ENCODE measurements at places on chromosomes 12 and 14.

DNA sequence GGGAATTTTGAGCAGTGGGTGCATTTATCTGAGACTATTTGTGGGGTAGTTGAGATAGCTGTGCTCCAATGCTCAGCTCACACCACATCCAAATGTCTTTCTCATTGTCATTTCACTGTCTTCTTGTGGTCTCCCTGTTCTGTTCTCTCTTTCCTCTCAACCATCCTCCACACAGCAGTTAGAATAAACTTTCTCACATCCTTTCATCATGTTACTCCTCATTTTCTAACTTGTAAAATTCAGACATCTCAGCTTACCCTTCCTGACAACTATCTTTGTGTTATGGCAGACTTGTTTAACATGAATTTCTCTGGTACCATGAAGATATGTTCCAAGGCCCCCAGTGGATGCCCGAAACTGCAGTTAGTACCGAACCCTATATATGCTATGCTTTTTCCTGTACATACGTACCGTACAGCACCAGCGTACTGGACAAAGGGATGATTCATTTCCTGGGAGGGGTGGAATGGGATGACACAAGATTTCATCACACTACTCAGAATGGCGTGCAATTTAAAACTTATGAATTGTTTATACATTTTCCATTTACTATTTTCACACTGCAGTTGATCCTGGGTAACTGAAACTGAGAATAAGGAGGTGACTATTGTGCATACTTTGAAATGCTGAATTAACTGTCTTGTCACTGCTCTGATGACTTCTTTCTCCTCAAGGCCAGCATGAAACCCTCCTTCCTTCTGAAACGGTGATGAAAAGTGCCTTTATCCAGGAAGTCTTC, 177.1 kb upstream of the SLC38A2 start:
- H3K4me1 ChIP-seq: peaks cover 84% of the 10 kb centered on the region
- H3K27ac ChIP-seq: peak overlapping the region; percentile 91
- no peak overlapping the region for H3K4me3 ChIP-seq
- no peaks in the 10 kb centered on the region for H3K36me3 ChIP-seq
- peak; percentile 84 for DNase-seq

GRCh38 chr14:102231476-102232347, 73.3 kb downstream of the MOK start:
- no peaks in the 10 kb centered on the region for H3K27me3 ChIP-seq
- H3K4me3 ChIP-seq: no peak overlapping the region
- H3K36me3 ChIP-seq: no peaks in the 10 kb centered on the region

DNA sequence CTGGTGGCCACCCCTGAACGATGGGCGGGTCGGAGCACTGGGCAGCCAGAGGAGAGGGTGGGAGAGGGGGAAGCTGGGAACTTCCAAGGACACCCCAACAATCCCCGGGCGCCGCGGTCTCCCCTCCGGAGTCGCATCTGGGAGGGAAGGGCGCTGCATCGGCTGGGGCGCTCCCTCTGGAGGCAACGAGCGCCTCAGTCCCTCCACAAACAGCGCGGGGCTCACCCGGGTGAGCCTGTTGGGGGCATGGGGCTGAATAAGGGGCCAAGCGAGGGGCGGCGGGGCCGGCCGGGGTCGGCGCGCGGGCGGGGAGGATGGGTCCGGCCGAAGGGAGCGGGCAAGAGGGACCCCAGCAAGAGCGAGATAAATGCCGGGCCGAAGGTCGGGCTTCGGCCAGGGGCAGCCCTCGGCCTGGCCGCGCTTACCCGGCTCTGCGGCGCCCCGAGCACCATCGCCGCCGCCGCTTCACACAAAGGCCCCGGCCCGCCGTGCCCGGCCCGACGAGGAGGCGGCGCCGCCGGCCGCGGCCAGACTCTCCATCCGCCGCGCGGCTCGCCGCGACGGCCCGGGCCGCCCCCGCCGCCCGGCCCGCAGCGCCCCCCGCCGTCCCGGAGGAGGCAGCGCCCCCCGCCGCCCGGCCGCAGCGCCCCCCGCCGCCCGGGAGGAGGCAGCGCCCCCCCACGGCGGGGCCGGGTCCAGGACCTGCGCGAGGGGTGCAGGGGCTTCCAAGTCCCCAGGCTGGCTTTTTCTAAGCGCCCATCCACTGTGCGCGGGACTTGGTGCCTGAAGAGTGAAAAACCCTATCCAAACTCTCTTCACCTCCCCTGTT, at the start of gene ZBTB39:
Gene ZBTB39, minus strand, starts transcription at position 567 of the 829 bp plus-strand sequence. CDS start 1,629 bp downstream, outside the sequence.
- H3K27ac ChIP-seq: peak within 1 kb of the TSS; percentile 50
- peaks cover 13% of the 10 kb centered on the region for H3K36me3 ChIP-seq
- H3K4me3 ChIP-seq: peak within 1 kb of the TSS; percentile 82
- DNase-seq: peak; percentile 16

- no peak overlapping the region for H3K4me3 ChIP-seq
- no peak overlapping the region for H3K27ac ChIP-seq
- H3K36me3 ChIP-seq: no peaks in the 10 kb centered on the region
- H3K4me1 ChIP-seq: no peaks in the 10 kb centered on the region
- no peaks in the 10 kb centered on the region for H3K27me3 ChIP-seq
These were observed 12.3 kb upstream of the CPM start for GRCh38 chr12:68945255-68945654.

DNA sequence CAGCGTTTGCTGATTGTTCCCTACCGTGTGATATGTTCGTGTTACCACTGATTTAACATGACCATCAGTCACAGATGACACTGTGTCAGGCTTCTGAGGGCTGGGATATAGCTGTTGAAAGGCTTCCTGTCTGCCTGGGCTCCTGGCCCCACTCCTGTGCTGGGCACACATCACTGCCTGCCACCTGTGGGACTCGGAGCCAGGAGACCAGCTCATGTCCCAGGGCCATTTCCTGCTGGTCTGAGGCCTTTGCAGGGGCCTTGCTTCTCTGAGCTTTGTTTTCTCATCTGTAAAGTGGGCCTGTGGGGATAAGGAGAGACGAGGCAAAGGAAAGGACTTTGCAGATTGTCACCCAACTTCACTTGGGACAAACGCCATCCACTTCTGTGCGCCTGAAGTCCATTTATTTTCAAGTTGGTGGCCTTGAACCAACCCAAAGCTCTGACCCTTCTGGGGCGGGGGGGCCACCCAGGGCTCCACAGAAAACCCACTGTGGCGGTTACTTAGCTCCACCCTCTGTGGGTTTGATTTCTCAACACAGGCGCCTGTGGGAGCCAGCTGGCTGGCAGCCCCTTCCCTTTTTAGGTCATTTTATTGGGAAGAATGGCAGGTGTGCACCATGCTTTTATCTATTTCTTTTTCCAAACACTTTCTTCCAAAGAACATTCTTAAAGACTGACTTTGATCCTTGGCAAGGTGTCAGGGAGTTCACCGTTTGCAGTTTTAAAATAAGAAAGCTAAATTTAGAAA, 54.1 kb downstream of the BEGAIN start:
- no peak overlapping the region for H3K4me3 ChIP-seq
- H3K27ac ChIP-seq: no peak overlapping the region
- peaks cover 4% of the 10 kb centered on the region for H3K4me1 ChIP-seq
- H3K36me3 ChIP-seq: no peaks in the 10 kb centered on the region
- H3K27me3 ChIP-seq: no peaks in the 10 kb centered on the region

GRCh38 chr12:91001306-91001705, 3.5 kb downstream of the EPYC start:
- no peak for DNase-seq
- H3K27me3 ChIP-seq: no peaks in the 10 kb centered on the region
- H3K27ac ChIP-seq: no peak overlapping the region
- no peak overlapping the region for H3K4me3 ChIP-seq
- H3K36me3 ChIP-seq: no peaks in the 10 kb centered on the region

- H3K27ac ChIP-seq: no peak overlapping the region
- peaks cover 11% of the 10 kb centered on the region for H3K4me1 ChIP-seq
- H3K4me3 ChIP-seq: no peak overlapping the region
- H3K27me3 ChIP-seq: no peaks in the 10 kb centered on the region
- DNase-seq: no peak
- H3K36me3 ChIP-seq: no peaks in the 10 kb centered on the region
These were observed 9.1 kb downstream of the KIF26A start for GRCh38 chr14:104147346-104148125.

DNA sequence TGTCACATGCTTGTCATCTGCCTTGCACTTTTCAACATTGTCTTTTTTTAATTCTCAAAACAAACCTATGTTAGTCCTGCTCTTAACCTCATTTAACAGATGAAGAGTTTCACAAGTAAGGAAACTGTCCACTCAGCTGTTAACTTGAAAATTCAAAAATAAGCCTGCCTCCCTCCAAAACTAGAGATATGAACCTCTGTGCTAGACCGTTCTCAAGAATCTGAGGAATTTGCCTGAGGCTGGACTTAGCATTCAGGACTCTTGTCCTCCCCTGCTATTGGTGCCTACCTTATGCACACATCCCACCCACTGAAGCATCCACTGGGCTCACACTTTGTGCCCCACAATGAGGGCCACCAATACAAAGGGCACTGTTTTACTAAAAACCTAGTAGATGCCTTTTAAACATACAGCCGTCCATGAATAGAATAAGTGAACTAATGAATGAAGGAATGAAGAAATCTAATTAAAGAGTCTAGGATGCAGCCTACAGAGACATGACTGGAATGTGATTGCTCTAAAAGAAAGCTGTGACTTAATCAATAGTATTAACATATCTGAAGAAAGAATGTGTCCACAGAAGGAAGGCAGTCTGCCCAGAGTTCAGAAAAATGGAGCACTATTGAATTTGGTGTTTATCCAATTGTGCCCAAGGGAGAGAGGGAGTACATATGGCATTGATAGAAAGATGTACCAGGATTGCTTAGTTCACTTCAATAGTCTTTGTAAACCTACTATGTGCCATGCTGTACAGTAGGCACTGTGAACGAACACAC, 238.5 kb downstream of the SPTSSA start:
- no peak overlapping the region for H3K4me3 ChIP-seq
- H3K36me3 ChIP-seq: no peaks in the 10 kb centered on the region
- no peak overlapping the region for H3K27ac ChIP-seq

- H3K27me3 ChIP-seq: no peaks in the 10 kb centered on the region
- no peaks in the 10 kb centered on the region for H3K4me1 ChIP-seq
These were observed 523.0 kb downstream of the BCL11B start for GRCh38 chr14:98748966-98749365.

GRCh38 chr12:23029185-23029584, 404.2 kb downstream of the ETNK1 start:
- no peak overlapping the region for H3K27ac ChIP-seq
- H3K36me3 ChIP-seq: no peaks in the 10 kb centered on the region
- no peaks in the 10 kb centered on the region for H3K4me1 ChIP-seq
- DNase-seq: no peak

GRCh38 chr14:74240794-74241651, 1.8 kb downstream of the VSX2 start:
- H3K4me3 ChIP-seq: no peak overlapping the region
- H3K36me3 ChIP-seq: no peaks in the 10 kb centered on the region
- H3K27ac ChIP-seq: no peak overlapping the region
- no peak for DNase-seq
- H3K4me1 ChIP-seq: no peaks in the 10 kb centered on the region
- no peaks in the 10 kb centered on the region for H3K27me3 ChIP-seq
